ENCODE measurements at places on chromosomes 1 and 21.

DNA sequence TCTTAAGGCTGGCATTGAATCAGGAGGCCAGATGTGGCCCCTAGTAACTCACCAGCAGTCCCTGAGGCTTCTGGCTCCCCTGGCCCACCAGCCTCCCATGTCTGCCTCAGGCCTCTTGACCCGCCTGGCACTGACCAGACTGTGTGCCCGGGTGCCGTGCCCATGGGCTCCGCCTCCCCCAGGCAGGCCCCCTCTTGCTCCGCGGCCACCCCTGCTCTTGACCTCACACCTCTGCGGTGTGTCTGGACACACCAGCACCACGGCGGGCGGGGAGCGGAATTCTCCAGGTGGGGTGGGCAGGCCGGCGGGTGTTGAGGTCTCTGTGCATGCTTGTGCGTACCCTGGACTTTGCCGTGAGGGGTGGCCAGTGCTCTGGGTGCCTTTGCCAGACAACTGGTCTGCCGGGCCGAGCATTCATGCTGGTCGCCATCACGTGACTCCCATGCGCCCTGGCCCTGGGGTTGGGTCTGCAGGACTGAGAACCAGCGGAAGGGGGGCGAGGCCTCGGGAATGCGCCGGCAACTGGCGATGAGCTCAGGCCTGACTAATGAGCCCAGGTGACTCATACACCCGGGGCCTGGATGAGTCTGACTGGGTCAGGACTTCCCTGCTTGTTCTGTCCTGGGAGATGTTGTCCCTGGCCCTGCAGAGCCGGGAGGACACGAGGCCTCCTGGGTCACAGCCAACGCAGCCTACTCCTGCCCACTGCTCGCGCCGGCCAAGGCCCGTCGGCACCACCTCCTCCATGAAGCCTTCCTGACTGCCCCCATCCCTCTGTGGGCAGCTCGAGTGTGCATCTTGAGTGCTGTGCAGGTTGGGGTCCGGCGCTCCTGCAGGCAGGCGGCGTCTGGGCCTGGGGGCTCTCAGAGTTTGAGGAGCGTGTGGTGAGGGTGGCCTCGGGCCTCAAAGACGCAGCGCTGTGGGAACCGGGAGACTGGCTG lies 22.6 kb downstream of the COL18A1 start:
- no peak for DNase-seq

DNA sequence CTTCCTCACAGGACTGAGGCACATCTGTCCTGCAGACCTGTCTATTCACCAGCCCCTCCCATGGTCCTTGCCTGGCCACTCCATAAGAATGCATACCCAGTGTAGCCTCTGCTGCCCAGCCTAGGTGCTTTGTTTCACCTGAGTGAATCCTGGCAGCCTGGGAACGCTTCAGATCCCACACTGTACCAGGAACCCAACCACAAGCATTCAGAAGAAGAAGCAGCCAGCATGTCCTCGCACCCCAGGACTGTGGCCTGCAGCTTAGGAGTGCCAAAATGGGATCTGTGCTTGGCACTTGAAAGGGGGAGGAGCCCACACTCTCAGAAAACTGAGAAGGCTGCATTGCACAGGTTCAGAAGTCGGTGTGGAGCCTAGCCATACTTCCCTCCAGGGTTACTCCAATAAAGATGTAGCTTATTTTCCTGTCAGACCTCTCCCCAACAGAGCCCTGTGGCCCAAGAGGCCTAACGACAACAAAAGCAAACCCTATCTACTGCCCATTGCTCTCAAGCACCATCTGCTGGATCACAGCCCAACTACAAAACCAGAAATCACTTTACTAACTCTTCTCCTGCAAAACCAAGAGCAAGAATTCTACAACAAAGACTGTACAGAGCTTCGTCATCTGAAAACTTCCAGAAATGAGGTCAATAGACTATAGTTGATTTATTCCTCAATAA lies 923.1 kb upstream of the NEGR1 start:
- no peak for DNase-seq

- DNase-seq, result no peak
Measured at GRCh38 chr1:187504779-187505178, 676.0 kb downstream of the PLA2G4A start.

- no peak for DNase-seq
Measured at GRCh38 chr21:42156690-42157605, 62.0 kb upstream of the ABCG1 start.

DNA sequence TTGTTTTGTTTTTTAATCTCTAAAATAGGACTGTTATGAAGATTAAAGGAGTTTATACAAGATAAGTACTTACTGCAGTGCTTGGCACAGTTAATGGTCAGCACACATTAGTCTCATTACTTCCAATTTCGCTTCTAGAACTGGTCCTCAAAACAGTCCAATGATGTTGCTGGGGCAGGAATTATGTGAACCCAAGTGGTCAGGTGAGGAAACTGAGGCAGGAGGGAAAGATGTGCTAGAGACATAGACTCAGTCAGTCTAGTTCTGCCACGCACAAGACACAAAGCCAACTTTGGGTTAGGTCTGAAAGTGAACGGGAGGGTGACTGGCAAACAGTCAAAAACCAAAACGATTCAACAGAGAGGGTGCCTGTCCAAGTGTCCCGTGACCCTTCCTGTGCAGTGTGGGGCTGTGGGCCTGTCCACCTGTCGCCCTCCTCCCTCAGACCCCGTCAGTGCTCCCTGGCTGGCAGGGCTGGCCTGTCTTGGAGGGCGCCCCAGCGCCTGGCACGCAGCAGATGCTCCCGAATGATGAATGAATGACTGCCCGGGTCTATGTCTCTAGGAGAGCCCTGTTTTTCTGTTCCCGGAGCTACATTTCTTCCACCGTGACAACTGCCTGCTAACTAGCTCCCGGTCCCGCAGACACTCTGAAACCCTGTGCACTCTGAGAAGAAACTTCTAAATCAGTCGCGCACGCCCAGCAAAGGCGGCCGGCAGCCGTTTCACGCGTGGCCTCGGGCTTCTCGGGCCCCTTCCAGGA lies 2.4 kb downstream of the LRP8 start:
- DNase-seq, result no peak

- DNase-seq, result no peak
Measured at GRCh38 chr1:177305040-177306018, 134.6 kb downstream of the BRINP2 start.

GRCh38 chr1:32464716-32465577 lies at the start of gene ZBTB8B:
Gene ZBTB8B (plus strand): TSS chr1:32465072. CDS start chr1:32470625, 5,553 bp downstream.
- DNase-seq, result peak; percentile 13

- no peak for DNase-seq
Measured at GRCh38 chr1:153626904-153627714, at the start of gene S100A13. Gene S100A13 (minus strand): TSS chr1:153627505. CDS start chr1:153626472, 1,033 bp downstream.

- no peak for DNase-seq
Measured at GRCh38 chr1:234316937-234317336, 56.3 kb upstream of the COA6 start.

DNA sequence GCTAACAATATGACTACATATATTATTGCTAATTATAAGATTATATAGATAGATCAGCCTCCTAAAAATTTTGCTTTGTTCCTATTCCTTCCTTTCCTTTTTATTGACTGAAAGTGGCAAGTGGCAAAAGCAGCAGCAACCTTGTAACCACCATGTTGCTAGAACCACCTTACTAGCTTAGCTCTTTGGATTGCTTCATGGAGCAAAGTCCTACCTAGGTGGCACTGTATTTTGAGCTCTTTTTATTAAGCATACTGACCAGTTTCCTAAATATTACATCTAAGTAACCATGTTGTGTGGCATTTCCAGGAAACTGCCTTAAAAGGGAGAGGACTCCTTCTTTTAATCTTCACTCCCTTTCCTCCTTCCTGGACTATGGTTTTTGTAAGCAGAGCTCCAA lies 90.8 kb downstream of the UCHL5 start:
- DNase-seq, result no peak

DNA sequence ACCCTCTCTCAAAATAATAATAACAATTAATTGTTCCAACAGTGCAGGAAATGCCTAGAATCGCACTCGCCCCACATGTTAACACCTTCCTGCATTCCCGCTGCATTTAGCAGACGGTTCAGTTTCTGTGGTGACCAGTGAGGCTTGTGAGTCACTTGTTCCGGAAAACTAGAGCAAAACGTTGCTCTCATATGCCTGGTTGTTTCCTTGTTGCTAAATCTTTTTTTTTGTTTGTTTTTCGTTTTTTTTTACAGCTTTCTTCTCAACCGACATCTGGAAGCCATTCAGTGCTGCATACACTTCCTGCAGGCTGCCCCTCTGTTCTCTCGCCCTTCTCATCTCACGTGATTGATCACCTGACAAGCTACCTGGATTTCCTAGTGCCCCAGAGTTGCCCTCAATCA lies 56.9 kb upstream of the TMPRSS2 start:
- no peak for DNase-seq

- no peak for DNase-seq
Measured at GRCh38 chr1:183903101-183903500, 98.2 kb downstream of the RGL1 start.

DNA sequence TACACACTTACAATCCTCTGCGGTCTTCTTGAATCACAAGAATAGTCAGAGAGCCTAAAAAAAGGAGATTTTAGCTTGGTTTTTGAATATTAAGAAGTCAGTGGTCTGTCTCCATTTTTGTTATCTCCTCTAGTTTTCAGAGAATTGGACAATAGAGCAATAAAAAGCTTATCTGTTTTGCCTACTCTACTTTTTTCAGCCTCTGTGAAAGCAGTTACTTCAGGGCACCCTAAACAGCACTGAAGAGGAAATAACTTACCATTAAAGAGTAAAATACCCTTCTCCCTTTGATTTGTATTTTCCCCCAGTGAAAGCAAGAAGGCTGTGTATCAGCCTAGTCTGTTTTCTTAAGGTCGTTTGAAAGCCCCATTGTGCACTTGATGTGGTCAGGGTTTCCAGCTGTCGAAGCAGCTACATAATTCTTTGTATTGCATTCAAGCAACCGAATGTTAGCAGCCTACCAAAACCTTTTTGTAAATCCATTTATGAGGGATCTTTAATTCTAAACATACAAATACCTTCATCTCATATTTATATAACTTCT lies 1.0 kb downstream of the NTMT2 start:
- no peak for DNase-seq

- DNase-seq, result no peak
Measured at GRCh38 chr1:176187001-176187400, 20.1 kb downstream of the COP1 start.

- DNase-seq, result no peak
Measured at GRCh38 chr1:28157894-28158293, 18.6 kb downstream of the PTAFR start.

- DNase-seq, result peak; percentile 74
Measured at GRCh38 chr1:31788138-31788824, 24.1 kb upstream of the ADGRB2 start.

- DNase-seq, result no peak
Measured at GRCh38 chr1:198169672-198170071, 12.9 kb downstream of the NEK7 start.

DNA sequence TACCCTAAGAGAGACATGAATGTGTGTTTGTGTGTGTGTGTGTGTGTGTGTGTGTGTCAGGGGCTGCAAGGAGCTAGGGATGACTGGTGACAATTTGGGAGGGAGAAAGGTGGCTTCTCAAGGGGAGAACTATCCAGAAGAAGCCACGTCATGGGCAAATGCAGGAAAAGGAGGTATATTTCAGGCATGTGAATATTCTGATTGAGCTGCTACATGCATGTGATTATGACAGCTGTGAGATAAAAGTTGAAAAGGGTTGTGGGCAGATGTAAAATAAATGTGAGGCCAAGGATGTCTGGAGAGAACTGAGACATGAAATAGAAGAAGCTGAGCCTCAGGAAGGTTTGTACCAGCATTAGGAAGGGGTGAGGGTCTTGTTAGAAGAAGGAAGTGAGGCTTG lies 4.5 kb downstream of the CYP4A11 start:
- DNase-seq, result no peak

DNA sequence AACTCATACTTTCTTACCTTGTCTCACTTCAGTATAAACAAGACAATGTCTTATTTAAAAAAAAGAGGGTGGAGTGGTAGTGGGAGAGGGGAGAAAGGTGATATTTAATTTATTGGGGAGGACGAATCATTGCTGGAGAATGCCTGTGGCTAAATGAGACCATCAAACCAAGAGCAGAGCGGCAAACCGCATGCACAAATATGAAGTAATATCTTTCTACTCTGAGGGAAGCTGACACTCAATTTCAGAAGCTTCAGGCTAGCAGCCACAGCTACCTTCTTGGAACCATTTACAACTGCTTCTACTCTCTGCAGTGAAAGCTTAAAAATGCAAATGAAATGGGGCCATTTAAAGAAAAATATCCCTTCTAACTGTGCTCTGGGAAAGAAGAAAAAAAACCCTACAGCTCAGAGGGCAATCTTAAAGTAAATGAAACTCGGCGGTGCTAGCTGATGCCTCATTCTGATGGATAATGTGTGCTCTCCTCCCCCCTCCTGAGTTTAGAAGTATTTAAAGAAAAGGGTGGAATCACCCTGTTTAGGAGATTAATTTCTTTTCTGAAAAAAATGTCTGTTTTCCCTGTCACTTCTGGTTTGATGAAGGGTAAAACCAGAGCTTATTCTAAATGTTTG lies 178.2 kb upstream of the CAMK1G start:
- DNase-seq, result no peak

DNA sequence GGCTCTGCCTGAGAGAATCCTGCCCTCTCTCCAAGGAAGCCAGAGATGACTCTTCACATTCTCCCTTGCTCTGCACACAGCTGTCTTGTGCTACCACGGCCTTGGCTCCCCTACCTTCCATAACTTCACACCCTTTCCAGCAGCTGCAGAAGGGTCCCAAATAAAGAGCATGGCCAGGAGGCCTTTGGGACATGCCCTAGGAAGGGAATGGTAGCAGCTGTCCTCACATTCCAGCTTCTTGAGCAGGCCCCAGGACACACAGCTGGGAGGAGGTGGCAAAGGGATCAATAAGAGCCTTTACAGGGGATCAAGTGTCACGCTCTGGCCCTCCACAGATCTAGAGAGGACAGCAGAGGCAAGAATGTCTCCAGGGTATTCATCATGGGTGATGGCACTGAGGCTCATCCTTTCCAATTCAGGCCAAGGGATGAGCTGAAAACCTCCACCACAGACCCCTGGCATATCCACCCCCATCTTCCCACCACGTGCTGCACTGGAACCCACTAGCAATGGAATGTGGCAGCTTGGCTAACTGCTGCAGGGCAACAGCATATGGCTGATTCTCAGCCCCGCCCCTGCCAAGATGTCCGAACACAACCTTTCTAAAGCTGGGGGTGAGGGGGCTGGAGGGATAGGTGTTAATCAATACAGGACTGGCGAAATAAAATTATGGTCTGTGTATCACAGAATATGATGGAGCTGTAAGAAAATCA lies 17.8 kb upstream of the RAB29 start:
- no peak for DNase-seq

- DNase-seq, result no peak
Measured at GRCh38 chr1:163231385-163231784, 28.7 kb upstream of the RGS5 start.

DNA sequence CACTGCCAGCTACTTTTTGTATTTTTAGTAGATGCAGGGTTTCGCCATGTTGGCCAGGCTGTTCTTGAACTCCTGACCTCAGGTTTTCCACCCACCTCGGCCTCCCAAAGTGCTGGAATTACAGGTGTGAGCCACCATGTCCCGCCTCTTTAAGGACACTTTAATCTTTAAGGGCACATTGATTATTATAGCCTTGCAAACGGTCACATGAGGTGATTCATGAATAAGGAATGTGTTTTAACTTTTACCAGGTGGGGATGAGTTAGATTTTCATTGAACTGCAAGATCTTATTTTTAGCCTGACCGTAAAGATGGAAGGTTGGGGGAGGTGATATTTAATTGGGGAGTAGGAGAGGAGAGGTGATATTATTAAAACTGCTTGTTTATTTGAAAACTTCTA lies 61.9 kb downstream of the TBCE start:
- DNase-seq, result no peak

- DNase-seq, result no peak
Measured at GRCh38 chr21:39073063-39073462, 110.2 kb downstream of the PSMG1 start.

- DNase-seq, result no peak
Measured at GRCh38 chr21:42202321-42202720, 16.6 kb upstream of the ABCG1 start.

GRCh38 chr1:163842571-163842970 lies 520.8 kb downstream of the NUF2 start:
- no peak for DNase-seq
